ENCODE measurements at places on chromosomes 4 and X.

GRCh38 chr4:96035727-96036126, 195.8 kb downstream of the PDHA2 start:
- DNase-seq: no peak

DNA sequence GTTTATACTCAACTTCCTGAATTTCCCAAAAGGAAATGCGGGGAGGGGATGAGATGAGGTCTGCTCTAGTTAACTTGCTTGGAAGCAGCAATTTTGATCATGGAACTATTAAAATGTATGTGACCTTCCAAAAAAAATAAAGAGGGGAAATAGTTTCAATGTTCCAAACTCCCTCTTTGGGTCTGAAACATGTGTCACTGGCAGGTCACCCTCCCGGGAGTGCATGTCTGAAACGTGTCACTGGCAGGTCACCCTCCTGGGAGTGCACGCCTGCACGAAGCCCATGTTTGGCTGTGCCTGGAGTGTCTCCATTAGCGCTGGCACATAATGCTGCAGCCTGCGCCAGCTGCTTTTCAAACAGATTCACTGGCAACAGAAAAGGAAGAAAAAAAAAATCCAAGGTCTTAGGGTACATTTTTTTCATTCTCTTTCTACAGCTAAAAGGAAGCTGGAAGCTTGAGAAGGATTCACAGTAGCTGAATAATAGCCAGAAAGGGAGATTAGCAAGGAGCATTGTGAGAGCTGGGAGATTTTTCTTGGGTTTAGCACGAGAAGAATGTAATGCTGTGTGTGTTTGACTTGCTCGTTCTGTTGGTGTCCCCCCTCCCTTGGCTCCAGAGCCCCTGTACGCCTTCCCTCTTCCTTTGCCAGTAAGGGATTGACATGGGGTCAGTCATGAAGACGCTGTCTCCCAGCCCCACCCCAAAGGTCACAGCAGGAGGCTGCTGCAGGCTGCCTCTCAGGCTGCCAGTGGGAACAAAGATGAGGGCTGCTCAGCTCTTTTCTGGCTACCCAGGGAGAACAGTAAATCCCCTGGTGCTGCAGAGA, 39.2 kb upstream of the TLR3 start:
- DNase-seq: no peak

GRCh38 chrX:50157545-50158135, 43.2 kb downstream of the AKAP4 start:
- no peak for DNase-seq

DNA sequence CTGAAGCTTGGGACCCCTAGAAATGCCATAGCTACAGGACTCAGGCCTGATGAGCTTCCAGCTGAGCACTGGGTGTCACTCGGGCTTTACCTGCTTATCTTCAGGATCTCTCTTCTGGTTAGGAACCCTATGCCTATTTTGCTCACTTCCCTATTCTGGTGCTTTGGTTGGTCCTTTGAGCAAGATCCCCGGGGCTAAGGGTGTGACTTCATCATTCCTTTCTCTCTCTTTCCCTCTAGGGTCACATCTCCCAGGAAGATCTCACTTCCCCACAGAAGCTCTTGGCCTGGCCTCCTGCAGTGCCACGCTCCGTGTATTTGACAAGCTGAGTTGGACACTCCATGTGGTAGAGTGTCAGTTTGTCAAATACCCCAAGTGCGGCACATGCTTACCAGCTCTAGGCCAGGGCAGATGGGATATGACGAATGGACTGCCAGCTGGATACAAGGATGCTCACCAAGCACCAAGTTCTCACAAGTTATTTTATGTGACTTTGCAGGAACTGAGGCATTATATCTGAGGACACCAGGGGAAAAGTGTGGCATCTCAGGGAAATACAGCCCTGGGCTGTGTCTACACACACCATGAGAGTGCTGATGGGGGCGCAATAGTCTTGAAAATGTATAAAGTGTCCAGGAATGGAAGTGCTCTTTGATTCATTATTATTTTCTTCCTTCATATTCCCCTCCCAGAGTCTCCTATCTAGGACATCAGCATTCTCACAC, 21.1 kb downstream of the VSIG4 start:
- no peak for DNase-seq

DNA sequence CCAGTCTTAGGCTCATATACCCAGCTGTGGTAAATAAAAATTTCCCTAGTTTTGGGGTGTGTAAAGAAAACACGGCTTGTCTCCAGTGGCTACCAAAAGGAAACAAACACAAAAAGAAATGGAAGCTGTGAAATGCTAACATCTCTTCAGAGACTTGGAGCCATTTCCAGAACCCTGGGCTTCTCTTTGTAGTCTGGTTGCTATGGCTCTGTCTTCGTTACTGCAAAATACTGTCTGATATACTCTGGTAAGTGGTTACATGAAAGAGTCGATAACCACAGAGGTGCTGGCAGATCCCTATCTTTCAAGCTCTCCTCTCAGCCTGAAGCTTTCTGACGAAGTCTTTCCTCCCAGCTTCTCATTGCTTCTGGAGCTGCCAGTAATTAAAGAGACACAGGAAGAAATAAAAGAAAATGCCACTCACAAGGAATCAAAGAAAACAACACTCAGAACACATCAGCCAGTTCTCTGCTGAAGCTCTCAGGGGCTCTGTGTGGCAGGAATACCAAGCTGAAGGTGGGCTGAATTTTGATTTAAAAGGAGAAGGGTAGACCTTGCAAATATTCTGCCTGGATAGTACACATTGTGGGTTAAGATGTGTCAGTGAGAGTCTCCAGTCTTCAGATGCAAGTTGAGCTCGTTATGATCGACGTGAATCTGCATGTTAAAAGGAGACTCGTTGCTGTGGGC, 107.6 kb upstream of the FAM9C start:
- peak; percentile 8 for DNase-seq

- DNase-seq: no peak
Measured at GRCh38 chr4:133439830-133440229, 290.7 kb downstream of the PCDH10 start.

- DNase-seq: no peak
Measured at GRCh38 chr4:121229993-121230392, 65.9 kb upstream of the TNIP3 start.

DNA sequence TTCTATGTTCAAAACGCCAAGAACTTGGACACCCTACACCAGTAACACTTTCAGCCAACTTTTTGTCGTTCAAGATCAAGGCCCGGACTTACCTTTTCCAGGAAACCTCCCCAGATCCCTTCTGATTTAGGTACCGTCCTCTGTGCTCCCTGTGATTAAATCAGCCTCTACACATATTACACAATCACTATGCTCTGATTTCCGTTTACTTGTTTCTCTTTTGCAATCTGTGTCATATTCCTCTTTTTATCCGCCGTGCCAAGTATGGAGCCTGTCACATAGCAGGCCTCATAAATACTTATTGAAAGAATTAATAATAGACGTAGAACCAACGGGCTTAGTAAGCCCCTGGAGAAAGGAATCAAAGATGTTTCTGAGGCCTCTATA, 722 bp upstream of the TMEM33 start:
- DNase-seq: no peak

DNA sequence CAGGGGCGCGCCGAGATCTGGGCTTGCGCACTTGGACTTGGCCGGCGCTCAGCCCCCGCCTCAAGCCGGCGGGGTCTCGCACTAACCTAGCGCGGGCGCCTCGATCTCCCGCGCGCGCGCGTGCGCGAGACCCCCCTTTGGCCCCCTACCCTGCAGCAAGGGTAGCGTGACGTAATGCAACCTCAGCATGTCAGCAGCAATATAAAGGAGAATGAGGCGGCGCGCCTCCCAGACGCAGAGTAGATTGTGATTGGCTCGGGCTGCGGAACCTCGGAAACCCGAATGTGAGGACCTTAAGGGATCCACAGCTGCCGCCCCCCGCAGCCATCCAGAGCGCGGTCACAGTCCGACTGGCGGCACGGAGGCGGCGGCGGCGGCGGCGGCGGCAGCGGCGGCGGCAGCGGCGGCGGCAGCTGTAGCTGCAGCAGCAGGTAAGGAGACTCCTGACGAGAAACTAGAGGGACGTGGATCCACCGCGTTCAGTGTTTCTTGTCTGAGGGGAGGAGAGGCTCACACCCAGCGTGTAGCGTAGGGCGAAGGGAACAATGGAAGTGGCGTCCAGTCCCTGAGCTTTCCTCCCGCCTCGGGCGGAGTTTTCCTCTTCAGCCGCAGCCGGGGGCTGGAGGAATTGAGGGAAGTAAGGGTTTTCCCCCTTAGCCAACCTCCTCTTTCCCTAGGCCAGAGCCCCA, at the start of the genes SATL1 and ZNF711:
SATL1 (minus strand) TSS at position 19 of the 689 bp plus-strand sequence. CDS start 134,811 bp downstream, outside the sequence.
ZNF711 (plus strand) TSS at position 231 of the 689 bp plus-strand sequence. CDS start 3,582 bp downstream, outside the sequence.
- no peak for DNase-seq

DNA sequence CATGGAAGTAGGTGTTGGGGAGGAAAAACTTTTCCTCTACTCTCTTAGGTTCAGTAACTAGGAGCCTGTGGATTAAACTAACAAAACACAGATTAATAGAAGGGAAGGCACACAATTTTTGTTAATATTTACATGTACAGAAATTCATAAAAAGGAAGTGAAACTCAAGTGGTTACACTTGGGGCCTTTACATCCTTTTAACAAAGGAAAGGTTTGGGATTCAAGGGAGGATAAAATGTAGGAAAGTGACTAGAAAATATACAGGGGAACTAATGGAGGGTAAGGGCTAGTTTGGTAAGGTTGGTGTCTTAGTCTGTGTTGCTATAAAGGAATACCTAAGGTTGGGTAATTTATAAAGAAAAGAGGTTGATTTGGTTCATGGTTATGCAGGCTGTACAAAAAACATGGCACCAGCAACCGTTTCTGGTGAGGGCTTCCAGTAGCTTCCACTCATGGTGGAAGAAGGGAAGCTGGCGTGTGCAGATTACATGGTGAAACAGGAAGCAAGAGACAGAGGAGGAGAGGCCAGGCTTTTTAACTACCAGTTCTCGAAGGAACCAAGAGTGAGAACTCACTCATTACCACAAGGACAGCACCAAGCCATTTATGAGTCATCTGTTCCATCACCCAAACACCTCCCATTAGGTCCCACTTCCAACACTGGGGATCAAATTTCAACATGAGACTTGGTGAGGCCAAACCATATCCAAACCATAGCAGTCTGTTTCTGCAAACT, 124.4 kb downstream of the CHRDL1 start:
- DNase-seq: no peak

DNA sequence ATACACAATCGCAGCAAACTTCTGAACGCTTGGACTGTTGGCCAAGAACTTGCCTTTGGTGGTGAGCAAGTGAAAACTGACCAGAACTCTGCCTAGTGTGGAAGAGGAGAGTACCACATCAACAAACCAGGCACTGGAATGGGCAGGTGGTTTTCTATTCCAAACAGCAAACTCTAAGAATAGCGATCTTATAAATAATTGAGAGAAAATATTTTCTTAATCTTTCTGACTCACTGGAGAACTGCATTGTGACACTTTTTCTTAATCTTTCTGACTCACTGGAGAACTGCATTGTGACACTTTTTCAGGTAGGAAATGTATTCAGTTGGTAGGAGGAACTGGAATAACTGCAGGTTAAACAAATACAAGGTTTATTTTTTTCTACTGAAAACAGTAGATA, 57.0 kb upstream of the SORBS2 start:
- DNase-seq: no peak

DNA sequence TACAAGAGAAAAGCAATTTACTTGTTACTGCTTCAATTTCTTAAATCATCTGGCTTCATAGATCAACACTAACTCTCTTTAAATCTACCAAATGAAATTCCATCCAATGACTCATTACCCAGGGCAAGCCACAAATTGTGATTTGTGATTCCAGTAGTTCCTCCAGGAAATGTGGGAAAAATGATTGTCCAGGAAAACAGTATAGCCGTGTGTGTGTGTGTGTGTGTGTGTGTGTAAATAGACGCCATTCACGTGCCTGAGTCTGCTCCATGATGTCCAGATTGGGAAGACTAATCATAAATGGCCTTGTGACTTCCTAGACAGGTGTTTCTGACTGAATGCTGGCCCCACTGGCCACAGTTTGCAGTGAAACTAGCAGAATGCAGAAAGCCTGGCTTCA, 121.3 kb downstream of the HS6ST2 start:
- DNase-seq: no peak
